Heart right ventricle (tissue), 16 donors: ENCODE measurements at places on chromosomes 7 and 10. TPM values are rescaled to one million over a fixed set of nuclear protein-coding genes. Genes with fewer than 3 reads are reported as not detected.

The SH3PXD2A gene
- total RNA-seq, result 34.7 TPM

GRCh38 chr10:71204746-71205145, 7.6 kb upstream of the UNC5B start:
- DNase-seq, result no peak

- DNase-seq, result no peak
These were observed 143.5 kb upstream of the LRRN3 start for GRCh38 chr7:110947408-110947807.

DNA sequence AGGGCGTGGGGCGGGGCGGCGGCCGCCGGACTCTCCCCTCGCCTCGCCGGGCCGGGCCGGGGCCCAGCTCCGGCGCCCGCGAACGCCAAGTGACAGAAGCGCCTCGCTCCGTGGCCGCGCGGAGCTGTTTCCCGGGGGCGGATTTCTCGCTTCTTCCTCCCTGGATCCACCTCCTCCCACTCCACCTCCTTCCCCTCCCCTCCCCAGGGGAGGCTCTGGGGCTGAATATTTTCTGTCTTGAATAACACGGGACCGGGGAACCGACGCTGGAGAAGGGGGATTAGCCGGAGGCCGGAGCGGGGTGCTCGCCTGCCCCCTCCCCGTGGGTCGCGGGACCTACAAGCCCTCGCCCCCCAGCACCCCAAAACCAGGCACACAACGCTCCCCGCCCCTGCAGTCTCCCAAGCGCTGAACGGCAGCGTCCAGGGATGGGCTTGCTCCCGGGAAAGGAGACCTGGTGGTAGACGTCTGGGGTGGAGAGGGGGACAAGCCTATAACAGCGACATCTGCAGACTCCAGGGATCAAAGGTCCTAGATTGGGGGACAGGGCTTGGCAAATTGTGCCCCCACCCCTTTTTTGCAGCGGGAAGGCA, at the start of gene ARHGAP21:
Gene ARHGAP21, minus strand, starts transcription at position 100 of the 593 bp plus-strand sequence. CDS start 1,988 bp downstream, outside the sequence.
- peak; percentile 78 for DNase-seq

DNA sequence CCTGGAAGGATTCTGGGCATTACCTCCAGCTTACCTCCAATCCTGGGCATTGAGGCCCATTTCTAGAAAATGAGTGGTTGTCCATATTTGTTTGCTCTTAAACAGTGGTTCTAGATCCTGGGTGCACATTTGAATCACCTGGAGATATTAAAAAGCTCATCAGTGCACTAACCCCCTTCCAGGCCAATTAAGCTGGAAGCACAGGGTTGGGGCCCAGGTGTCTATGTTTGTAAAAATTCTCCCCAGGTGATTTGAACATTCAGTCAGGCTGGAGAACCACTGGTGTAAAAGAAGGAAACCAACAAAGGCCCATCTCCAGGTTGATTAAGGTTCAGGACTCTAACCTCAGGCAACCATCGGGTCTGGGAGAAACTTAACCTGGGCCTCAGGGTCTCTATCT, 102.6 kb upstream of the NANOS1 start:
- DNase-seq, result no peak

- DNase-seq, result no peak
These were observed 191.7 kb upstream of the SLC26A5 start for GRCh38 chr7:103637726-103638125.

DNA sequence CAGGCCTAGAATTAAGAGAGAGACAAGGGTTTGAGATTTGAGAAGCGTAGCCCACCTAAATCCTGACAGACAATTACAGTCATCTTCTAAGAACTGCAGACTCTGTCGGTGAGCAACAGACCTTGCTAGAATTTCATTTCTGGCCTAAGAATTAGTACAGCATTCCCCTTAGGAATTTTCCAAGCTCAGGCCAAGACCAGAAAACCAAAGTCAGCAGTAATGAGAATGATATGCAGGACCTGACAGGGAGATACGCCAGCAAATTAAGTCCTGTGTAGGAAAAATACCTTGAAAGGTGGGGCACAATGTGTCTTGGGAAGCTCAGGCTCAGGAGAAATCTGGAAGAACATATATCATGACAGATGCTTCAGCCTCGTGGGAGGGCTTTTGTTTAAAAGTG, 52.7 kb upstream of the HERPUD2 start:
- DNase-seq, result no peak

DNA sequence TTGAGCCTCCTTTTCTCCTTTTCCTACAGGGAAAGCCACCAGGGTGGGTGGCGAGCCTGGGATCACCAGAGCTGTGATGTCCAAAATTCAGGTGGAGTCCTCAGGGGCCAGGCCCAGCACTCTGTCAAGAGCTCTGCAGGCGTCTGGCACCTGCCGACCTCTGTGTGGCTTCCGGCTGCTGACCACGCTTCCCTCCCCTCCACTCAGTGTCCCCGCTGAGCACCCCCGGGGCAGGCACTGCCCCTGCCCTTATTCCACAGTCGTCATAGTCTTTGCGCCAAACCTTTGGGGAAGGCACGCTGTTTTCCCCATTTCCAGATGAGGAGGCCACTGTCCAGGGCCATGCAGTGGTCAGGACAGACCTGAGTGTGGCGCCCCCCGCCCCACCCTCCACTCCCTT, 7.5 kb downstream of the MTG1 start:
- DNase-seq, result no peak
